ENCODE measurements at places on chromosomes 11 and 22.

GRCh38 chr11:27212248-27212780 is 150.7 kb downstream of the CCDC34 start:
- DNase-seq = no peak

DNA sequence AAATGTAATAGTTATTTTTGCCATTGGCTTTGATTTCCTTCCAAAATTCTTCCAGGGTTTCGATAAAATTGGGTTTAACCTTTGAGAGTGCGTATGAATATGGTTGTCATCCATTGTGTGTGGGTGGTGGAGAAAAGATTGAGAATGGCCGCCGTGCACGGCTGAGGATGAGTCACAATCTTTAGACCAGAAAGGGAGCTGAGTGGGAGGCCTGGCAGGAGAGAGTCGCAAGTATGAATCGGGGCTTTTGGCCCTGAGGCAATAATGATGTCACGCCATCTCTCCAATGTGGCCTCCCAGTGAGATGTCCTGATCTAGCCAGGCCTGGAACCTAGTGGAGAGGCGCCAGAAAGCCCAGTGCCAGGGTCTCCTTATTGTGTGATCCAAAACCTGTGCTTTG is 33.1 kb upstream of the SMPD1 start:
- DNase-seq = peak; percentile 74

DNA sequence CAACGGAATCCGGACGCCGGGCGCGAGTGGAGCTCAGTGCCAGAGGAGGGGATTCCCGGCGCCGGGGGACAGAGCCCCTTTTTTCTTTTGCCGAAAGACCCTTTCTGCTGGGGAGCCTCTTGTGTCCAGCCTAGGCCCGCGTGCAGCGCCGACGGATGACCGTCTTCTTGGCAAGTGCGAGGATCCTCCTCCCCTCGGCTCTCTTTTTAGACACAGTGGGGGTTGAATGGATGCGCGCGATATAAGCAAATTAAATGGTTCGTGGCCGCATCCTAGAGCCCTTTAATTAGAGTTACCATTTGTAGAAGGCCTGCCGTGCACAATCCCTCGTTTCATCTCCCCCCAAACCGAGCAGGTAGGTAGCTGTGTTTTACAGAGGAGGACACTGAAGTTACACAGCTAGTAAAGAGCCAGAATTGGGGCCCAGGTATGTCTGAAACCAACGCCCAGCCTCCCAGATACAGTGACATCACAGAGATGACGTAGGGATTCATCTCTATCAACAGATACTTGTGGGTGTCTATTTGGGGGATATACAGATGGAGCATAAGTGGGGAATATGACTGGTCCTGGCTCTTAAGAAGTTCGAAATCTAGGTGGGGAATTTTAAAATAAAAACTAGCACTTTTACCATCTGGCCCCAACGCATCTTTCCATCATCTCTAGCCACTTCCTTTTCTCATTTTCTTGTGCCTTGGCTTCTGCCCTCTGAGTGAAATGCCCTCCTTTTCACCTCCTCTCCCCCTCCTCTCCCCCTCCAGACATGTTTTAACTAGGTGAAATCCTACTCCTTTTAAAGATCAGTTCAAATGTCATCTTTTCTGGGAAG is 875 bp downstream of the TCP11L1 start:
- peak; percentile 65 for DNase-seq

GRCh38 chr11:72242141-72242540 is 1.8 kb downstream of the PHOX2A start:
- DNase-seq = no peak

DNA sequence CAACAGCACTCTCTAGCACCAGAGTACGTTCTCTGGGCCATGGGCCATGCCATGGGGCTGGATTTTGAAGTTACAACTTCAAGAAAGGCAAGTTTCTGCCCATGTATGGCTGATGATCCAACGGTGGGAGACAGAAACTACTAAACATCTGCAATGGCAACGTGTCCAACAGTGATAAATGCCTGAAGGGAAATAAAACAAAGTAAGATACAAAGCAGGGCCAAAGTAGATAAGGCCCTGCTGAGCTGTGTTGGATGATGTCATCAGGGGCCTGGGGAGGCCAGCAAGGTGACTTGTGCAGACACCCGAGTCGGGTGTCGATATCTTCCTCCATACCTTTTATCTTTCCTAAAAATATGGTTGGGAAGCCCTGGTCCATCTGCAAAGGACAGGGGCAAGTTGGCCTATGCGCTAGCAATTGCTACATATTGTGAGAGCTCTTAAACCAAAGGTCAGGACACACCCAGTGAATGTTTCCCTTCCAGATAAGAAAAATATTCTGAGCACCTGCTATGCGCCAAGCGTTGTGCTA is 487.2 kb downstream of the MN1 start:
- no peak for DNase-seq

DNA sequence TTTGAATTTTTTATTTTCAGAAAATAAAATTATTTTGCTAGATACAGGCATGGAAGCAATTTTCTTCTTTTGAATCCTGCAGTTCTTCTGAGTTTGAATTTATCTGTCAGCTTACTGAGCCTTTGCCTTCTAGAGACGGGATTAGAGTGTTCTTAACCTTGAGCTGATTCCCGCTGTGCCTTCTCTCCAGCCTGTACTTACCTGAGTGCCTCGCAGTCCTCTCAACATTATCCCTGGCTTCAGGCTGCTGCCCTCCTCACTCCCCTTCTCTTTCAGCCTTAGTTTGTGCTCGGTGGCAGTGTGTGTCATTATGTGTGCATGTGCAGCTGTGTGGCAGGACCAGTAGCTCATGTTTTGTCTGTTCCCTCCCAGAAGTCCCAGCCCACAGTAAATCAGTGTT is 24.3 kb downstream of the OSBP2 start:
- DNase-seq = no peak

GRCh38 chr11:20059587-20060021 is 100.7 kb downstream of the DBX1 start:
- DNase-seq = no peak

DNA sequence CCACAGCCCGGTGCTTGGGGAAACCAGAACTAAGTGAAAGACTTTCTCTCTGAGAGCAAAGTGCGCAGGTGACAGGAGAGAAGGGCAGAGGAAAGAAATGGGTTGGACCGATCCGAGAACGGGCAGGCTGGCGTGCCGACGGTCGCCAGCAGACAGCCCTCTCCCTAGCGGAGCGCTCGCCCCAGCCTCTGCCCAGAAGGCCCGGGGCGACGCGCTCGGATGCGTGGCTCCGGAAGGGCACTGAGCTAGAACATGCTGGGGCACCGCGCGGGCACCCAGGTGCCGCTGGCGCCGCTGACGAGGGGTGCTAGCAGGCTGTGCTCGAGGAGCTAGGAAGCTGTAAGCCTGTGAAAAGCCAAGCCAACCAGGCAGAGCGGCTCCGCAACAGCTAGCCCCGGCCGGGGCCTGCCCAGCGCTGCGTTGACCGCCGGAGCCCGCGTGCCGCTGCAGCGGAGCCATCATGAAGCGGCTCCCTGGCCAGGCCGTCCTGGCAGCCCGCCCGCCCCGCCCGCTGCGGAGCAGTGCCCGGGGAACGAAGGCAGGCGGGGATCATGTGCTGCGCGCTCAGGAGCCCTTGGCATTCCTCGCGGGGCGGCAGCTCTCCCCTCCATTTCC is 22.1 kb upstream of the RRAS2 start:
- peak; percentile 77 for DNase-seq
